ENCODE measurements at places on chromosomes 7 and 10. TPM values are rescaled to one million over a fixed set of nuclear protein-coding genes. Genes with fewer than 3 reads are reported as not detected.
A peak's percentile ranks its signal among the peaks of the same experiment; 100 is the strongest.

DNA sequence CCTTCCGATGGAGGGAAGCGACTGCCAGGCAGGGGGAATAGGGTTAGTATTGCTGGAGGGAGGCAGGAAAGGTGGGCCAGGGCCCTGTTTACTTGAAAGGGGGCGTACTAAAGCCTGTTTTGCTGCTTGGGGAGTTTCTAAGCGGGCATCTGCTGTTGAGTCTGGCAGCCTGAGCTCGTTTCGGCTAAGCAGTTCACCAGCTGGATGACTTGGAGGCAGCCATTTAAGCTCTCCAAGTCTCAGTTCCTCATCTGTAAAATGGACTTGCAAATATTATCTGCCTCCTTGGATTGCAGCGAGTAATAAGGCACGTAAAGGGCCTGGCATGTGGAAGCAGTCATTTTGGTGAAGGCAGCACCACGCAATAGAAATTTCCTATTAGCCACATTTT lies 44.0 kb downstream of the LDB3 start:
- no peak for DNase-seq

DNA sequence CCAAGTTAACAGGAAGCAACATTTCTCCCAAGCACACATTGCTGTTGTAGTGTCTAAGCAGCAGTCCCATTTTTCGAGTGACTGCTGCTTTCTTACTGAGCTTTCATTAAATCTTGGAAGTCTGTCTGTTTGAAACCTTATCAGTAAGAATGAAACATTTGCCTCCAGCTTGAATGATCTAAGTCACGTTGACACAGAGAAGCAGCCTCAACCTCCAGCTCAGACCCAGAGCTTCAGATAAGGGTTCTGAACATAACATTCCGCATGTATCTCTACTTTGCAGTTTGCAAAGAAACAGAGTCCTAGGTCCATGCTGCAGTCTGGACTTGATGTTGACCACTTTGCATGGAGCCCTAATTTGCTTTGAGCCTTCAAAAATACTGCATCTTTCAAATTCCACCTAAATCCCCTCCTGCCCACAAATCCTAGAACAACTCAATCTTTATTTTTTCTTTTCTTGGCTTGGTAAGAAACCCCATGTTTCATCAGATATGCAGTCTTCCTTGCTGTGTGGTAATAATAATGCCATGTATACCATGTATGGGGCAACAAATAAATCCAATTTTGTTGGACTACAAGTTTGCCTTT lies 698.7 kb upstream of the IGFBP3 start:
- no peak for DNase-seq

DNA sequence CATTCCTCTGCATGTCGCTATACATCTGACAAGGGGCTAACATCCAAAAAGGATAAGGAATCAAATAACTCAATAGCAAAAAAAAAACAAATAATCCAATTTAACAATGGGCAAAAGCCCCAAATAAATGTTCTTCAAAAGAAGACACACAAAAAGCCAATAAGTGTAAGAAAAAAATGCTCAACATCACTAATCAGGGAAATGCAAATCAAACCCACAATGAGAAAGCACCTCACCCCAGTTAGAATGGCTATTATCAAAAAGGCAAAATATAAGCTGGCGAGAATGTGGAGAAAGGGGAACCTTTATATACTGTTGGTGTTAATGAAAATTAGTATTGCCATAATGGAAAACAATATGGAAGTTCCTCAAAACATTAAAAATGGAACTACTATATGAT lies 14.3 kb downstream of the ARHGAP12 start:
- no peak for DNase-seq

DNA sequence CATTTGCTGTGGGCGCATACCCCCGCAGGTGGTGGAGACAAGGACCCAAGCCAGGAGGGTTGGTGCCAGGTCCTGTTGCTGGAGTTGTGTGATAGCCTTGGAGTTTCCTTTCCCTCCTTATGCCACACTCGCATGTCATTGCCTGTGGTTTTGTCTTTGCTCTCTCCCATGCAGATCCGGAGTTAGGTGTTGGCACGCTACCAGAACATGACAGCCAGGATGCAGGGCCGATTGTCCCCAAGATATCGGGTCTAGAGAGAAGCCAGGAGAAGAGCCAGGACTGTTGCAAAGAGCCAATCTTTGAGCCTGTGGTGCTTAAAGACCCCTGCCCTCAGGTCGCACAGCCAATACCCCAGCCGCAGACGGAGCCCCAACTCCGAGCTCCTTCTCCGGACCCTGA lies 369.2 kb upstream of the GALNT17 start:
- DNase-seq, result no peak

DNA sequence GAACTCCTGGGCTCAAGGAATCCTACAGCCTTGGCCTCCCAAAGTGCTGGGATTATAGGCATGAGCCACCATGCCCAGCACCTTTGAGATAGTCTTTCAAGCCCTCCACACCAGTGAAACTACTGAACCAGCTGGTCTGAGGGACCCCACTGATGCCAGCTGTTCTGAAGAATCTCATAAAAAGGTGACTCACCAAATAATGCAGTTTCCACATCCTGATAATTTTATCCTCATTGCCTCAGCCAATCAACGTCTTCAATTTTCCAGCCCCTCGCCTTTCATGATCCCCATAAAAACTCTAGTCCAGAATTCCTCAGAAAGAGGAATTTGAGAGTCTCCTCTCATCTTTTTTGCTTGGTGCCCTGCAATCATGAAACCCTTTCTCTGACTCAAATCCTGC lies 1691.6 kb upstream of the LRRTM3 start:
- no peak for DNase-seq

- no peak for DNase-seq
Observed at GRCh38 chr10:28872587-28873165, 195.4 kb downstream of the BAMBI start.

- no peak for DNase-seq
Observed at GRCh38 chr7:17502213-17503060, 204.0 kb downstream of the AHR start.

- DNase-seq, result no peak
Observed at GRCh38 chr7:91046322-91047089, 217.7 kb upstream of the FZD1 start.

- DNase-seq, result no peak
Observed at GRCh38 chr7:66119245-66119850, 4.7 kb downstream of the CRCP start.

- no peak for DNase-seq
Observed at GRCh38 chr7:91353848-91354247, 89.6 kb downstream of the FZD1 start.

- no peak for DNase-seq
Observed at GRCh38 chr10:11725912-11726311, 16.3 kb upstream of the ECHDC3 start.

DNA sequence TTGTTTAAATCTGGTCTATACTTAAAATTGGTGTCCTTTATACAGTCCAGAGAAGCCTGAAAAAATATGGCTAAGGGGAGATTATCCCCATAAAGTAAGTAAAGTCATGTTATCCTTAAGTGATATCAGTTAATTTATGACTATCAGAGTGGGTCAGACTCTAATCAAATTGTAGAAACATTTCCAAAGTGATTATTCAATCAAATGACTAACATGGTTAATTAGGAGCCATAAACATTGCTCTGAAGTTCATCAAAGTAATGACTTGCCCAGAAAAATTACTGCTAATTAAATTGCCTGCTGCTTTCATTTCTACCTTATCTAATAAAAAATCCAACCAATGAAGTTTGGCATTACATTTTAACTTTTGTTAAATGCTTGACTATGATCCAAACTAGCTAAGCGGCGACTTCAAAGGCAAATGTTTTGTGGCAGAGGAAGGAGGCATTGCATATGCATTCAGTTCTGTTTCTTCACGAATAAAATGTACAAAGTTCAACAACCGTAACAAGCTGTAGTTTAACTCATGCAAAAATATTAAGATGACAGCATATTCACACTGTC lies 76.7 kb downstream of the ETV1 start:
- DNase-seq, result no peak

- no peak for DNase-seq
Observed at GRCh38 chr10:100006243-100006886, 3.4 kb downstream of the DNMBP start.

DNA sequence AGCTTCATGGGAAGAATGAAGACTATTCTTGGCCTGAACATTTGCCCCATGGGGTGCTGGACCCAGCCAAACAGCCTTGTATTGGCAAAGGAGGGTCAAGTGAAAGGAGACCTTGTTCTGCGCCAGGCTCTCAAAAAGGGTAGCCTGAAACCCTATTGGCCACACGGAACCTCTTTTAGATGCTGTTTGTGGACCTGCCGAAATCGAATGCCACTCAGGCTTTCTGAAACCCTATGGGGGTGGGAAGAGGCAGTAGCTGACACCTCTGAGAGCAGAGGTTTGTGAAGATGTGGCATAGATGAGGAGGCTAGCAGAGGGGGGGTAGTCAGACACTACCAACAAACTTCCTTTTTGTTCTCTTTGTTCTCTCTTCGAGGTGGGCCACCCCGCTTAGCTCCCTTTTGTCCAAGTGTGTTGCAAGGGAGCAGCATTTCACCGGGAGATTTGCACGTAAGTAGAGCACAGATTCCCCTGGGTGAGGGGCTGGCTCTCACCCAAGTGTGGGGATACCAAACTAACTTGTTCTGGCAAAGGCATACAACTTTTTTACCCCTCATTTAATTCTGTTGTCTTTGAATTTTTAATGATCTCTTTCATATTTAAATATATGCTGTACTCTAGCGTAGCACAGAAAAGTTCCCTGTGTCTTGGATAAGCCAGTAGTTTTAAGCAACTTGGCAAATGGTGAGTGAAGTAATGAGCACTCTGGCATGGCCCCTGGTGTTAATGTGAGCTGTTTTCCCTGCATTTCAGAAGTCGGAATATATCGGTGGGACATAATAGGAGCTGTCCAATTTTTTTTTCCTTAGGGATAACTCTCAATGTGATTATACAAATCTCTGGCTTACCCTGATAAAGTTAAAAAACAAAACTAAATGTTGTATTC lies 107.7 kb downstream of the SEPTIN7 start:
- DNase-seq, result peak; percentile 42

- no peak for DNase-seq
Observed at GRCh38 chr10:34033078-34033477, 698.6 kb upstream of the NRP1 start.

GRCh38 chr10:112442063-112442462 lies 4.7 kb downstream of the ZDHHC6 start:
- no peak for DNase-seq

DNA sequence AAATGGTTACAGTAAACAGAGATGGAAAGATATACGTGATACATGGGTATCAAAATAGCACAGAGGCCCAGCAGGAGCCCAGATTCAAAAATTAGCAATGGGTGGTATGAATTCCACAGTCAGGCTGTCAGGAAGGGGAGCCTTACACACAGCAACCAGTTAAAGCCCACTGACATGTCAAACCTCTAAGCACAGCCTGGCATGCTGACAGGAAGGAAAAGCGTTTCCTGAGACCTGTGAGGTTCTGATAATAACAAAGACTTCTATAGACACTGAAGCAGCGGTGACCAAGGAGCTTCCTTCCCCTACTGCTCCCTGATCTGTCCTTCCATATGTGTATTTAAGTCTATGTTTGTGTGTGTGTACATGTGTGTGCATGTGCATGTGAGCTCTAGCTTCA lies 89.9 kb downstream of the PHYHIPL start:
- DNase-seq, result no peak

DNA sequence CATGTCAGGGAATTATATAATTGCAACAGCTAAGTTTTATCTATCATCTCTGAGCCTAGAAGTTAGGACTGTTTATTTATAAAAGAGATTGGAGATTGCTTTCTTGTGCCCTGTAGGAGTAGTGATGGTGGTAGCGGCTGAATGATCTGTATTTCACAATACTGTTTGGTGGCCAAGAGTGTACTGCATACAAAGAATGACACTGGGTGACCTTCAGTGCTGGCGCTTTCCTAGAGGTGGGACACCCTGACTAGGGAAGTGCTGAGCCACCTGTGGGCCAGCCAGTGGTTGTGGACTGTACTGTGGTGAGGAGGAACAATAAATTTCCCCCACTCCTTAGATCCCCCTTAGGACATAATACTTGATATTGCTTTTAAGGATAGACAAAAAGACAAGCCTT lies 53.0 kb downstream of the COPG2 start:
- no peak for DNase-seq

DNA sequence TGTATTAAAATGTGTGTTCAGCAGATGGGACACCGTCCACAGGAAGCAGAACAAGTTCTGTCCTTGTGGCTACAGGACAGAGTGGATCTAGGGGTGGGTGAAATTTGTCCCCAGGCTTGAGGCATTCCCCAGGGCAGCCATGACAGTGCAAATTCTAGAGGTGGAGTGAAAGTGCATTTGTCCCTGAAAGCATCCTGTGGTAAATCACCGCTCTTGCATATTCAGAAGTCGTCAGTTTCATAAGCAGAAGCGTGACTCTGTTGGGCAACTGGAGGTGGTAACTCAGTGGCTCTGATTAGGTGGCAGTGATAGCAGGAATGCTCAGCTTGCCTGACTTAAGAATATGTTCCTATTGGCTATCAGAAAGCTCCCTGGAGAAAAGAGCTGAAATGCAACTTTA lies 96.6 kb downstream of the SNX10 start:
- DNase-seq, result no peak

ACTL6B gene
- total RNA-seq, result not detected

MYO1G gene
- total RNA-seq, result 0.77 TPM

UCN3 gene
- total RNA-seq, result not detected

LOXL4 gene
- total RNA-seq, result 1.4 TPM

STEAP4 gene
- 15.7 TPM for total RNA-seq

RARRES2 gene
- total RNA-seq, result 17.6 TPM

SLC13A4 gene
- 0.44 TPM for total RNA-seq

C7orf25 gene
- total RNA-seq, result 4.9 TPM

CASTOR2 gene
- total RNA-seq, result 29.9 TPM
